Caudate nucleus (tissue), 63 donors: ENCODE measurements at places on chromosomes 1 and 21.

GRCh38 chr21:17387030-17387617 lies 125.7 kb upstream of the CXADR start:
- no peak for DNase-seq

GRCh38 chr1:36709869-36710481 lies 227.3 kb upstream of the CSF3R start:
- DNase-seq, result no peak

- DNase-seq, result no peak
These were observed 5.0 kb upstream of the OR2T8 start for GRCh38 chr1:247914941-247915662.

- DNase-seq, result no peak
These were observed 17.1 kb downstream of the ATP6V1G3 start for GRCh38 chr1:198523182-198523950.

- DNase-seq, result no peak
These were observed 93.2 kb downstream of the STUM start for GRCh38 chr1:226641671-226642231.

DNA sequence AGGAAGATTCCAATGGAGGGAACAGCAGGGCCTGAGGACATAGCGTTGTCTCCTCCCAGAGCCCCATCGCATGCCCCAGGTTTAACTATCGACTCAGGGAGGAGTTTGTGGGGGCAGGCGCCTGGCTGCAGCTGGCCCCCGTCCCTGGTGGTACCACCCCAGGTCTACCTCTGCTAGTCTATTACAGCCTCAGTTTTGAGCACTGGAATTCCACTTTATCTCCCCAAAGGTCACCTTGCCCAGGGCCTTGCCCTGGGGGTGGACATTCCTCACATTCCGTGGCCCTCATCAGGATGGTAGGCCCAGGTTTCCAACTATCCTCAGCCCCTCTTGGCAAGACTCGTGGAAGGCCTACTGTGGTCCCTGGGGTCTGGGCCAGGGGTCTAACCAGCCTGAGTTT lies 65.4 kb upstream of the SSBP3 start:
- no peak for DNase-seq

DNA sequence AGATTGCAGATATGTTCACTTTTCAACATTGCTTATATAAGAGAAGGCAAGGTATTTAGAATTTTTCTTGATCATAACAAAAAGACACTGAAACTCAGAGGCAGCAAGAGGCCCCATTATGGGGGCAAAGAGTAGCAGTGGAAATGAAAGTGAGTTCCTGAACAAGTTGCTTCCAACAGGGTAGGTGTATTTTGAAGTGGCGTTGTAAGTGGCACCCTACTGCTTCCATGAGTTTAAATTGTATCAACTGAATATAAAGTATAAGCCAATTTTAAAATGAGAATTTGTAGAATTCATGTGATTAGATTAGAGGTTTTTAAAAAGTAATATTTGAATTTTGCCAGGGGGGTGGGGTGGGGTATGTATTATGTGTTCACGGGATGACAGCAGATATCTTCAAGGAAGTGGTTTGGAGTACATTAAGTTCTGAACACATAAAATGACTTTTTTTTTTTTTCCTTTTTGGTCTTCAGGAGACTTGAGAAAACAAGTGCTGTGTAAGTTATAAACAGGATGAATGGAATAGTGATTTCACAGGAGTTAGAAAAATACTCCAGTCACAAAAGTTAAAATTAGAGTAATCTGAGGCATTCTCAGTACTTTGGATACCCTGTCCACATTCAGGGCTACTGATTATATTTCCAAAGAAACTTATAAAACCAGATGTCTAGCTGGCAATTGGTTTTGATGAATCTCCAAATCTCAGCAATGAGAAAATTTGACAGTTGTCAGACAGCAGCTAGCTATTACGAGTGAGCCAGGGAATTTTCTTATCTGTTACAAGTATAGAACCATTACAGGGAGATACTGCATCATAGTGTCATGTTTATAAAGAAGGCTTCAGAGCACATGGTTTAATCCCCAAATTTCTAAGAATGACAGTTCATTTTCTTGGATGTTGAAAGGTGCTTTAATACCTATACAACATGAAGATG lies 182.0 kb downstream of the ST6GALNAC3 start:
- no peak for DNase-seq

DNA sequence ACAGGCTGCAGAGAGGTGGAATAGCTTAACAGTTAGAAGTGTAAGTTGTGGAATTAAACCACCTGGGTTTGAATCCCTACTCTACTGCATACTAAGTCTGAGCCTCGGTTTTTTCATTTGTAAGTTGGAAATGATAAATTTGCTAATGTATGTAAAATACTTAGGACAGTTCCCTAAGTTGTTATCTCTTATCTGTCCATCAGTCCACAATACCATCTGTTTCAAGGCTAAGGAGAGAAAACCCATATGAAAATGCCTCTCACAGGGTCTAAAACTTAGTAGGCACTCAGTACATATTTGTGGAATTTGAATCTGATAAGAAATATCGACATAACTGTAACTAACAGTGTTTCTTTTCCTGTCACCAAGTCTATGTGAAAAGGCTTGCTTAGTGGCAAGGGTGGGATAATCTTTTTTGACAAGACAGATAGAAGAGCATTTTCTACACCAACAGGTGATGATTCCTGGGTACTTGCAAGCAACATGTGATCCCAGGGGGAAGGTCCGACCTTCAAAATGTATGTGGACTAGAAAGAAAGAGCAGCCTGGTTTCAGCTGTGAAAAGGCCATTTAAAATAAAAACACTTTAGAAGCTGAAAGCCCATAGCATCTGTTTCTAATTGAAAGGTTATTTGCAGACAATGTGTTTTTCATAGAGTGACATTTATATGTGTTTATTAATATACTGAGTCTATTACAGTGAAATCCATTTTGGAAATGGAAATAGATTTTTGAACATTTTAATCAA lies 202.9 kb downstream of the HHAT start:
- DNase-seq, result no peak

DNA sequence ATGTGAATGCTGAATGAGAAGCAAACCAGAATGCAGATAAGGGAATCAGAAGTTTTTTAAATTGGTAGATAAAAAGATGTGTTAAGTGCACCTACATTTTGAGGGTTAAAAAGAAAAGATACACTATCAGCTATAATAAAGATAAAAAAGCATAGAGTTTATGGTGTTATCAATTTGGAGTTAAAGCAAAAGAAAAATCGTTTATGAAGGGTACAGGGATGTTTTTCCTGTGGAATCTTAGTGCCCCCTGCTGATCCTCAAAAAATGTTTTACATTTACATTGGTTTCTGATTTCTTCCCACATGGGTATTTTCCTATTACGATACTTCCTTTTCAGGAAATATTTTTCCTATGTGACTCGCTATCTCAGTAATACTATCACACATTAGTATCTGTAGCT lies 293.5 kb downstream of the MRPL39 start:
- no peak for DNase-seq

GRCh38 chr1:109625601-109626560 lies 6.2 kb downstream of the AMPD2 start:
- DNase-seq, result no peak

DNA sequence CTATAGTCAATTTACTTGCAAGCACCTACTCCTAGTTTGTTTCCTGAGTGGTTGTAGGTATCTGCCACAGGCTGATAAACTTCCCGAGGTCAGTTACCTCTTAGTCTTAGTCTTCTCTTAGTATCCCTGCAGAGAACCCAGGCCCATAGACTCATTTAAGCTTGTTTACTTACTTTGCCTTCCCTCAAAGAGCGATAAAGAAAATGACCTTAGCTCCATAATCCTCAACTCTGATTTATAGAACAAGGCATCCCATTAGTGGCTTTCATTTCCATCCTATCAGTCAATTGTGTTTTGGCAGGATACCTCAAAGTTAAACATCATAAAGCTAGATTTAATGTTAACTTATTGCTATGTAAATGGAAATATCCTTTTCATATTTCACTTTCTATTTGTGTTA lies 119.7 kb downstream of the UCHL5 start:
- DNase-seq, result no peak

DNA sequence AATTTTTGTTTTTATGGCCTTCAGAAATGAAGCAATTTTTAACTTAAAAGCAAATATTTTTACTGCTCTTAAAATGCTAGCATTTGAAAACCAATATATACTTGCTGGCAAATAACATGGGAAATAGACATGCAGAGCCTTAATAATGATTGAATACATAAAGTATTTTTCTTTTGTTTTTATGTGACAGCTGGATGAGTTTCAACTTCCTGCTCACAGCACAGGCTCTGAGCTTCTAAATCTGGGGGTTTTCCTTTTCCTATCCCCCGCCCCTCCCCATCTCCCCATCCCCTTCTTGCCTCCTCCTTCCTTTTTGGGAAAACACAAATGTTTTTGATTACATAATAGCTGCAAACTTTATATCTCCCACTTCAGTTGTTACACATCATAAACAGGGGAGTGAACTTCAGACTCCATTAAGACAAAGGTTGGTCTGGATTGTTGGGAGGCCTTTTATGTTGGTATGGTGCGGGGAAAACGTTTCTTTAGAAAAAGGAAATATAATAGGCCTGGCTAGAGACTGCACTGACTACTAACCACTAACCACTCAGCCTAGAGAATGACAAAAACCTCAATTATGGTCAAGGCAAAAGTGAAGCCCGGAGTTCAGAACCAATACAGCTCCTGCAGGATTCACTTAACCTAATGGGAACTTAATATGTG lies 116.1 kb upstream of the GORAB start:
- no peak for DNase-seq

- no peak for DNase-seq
These were observed 12.9 kb upstream of the DISC1 start for GRCh38 chr1:231613419-231614349.

- no peak for DNase-seq
These were observed 565.8 kb upstream of the PKN2 start for GRCh38 chr1:88118176-88118845.
